ENCODE measurements at places on chromosomes 2 and 18. TPM values are rescaled to one million over a fixed set of nuclear protein-coding genes. Genes with fewer than 3 reads are reported as not detected.

The DSG1 gene
- not detected for total RNA-seq

- DNase-seq, result no peak
Observed at GRCh38 chr2:218811382-218811781, 20.2 kb downstream of the PRKAG3 start.

GRCh38 chr18:6580401-6580800 is 149.1 kb upstream of the ARHGAP28 start:
- no peak for DNase-seq

The PARD6G gene
- 10.4 TPM for total RNA-seq

DNA sequence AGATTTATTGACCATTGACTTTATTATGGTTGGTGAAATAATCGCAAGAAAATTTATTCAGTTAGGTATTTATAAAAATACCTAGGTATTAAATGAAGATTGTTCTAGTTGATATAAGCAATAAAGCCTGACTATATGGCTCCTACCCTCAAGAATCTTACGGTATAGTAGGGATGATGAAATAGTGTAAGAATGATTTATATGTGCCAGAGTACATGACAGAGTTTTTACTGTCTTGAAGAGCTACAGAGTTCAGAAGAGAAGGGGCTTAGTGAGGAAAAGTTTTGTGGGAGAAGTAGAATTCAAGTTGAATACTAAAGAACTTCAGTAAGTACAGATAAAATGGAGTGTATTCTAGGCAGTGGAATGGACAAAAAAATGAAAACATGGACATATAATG is 9.7 kb downstream of the CREB1 start:
- no peak for DNase-seq

The RAPH1 gene
- total RNA-seq, result 74.1 TPM

The FRZB gene
- total RNA-seq, result 90.8 TPM

GRCh38 chr2:241339839-241340630 is 16.1 kb upstream of the FARP2 start:
- no peak for DNase-seq

The MGAT5 gene
- total RNA-seq, result 124 TPM

GRCh38 chr18:8869696-8870095 is 164.3 kb downstream of the MTCL1 start:
- no peak for DNase-seq
